ENCODE measurements at places on chromosomes 16 and 17.

DNA sequence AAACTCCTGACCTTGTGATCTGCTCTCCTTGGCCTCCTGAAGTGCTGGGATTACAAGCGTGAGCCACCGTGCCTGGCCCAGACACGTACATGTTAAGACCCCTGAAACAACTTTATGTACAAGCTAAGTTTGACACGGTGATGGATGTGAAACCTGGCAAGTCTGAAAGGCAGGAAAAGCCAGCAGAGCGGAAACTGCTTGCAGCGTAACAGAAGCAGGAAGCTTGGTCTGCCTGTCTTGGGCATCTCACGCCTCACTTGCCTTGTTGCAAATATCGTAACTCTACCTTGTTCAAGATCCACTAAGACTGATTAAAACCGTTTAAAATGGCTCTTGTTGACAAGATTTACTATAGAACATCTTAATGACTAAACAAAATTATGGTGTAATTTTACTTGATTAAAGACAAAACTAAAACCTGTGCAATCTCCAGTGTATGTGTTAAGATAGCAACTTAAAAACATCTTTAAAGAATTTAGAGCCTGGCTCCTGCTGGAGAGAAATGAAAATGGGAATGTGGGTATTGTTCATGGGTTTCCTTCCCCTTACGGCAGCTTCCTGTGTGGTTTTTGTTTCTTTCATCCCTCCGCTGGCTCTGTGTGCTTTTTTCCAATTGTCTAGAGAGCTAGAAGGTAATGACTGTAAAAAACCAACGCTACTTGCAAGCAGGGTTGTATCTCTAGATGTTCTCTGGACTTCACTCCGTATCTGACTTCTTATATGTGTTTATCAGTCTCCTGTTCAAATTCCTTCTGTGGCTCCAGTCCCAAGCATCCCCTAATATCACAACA is 477.6 kb downstream of the XYLT1 start:
- DNase-seq, result no peak

- peak; percentile 88 for DNase-seq
Measured at GRCh38 chr17:38557836-38558727, 47.7 kb downstream of the SRCIN1 start.

DNA sequence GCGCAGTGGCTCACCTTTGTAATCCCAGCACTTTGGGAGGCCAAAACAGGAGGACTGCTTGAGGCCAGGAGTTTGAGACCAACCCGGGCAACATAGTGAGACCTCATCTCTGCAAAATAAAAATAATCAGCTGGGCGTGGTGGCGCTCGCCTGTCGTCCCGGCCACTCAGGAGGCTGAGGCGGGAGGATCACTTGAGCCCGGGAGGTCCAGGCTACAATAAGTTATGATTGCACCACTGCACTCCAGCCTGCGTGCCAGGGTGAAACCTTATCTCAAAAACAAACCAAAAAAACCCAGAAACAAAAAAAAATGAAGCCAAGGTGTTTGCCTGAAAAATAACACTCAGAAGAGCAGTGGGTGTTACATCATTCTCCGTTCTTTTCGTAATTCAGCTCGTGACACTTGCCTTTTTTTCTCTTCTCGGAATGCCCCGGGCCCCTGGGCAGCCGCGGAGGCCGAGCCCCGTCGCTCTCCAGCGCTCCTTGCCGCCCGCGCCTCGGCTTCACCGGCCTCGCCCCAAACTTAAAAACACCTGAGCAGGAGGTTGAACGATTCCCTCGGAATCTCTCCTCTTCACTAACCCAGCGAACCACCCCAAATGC is 17.0 kb downstream of the PRCD start:
- no peak for DNase-seq

DNA sequence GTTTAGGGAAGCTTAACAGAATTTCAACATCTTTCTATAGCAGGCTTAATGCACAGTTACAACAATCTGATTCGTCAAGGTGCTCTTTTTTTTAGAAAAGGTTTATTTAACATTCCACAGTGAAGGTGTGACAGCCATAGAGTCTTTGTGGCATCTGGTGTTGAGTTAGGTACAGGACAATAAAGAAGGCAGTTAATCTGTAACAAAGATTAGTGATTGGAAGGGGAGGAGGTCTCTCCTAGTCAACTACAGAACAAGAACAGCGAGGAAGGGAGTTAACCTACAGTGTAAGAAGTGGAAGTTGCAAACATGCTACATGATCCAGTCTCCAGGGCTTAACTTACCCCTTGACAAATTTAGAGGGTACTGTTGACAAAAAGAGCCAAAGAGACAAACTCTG is 3.0 kb upstream of the ZDHHC7 start:
- DNase-seq, result no peak

DNA sequence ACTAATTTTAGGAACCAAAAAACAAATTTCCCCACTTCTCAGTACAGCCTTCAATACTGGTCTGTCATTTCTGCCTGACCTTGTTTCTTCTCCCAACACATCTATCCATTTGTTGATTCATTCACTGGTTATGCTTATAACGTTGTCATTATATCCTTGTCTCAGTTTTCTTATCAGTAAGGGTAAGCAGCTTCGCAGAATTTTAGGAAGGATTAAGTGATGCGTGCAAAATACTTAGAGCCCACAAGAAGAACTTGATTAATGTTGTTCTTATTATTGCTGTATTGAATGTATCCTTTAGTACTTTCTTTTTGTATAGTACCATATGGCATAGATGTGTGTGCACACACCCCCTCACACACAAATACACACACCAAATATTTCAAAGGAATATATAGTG is 403.5 kb upstream of the HSBP1 start:
- DNase-seq, result no peak

GRCh38 chr16:50185005-50185505 is 31.9 kb downstream of the TENT4B start:
- DNase-seq, result no peak
